ENCODE measurements at places on chromosomes 16 and 17. TPM values are rescaled to one million over a fixed set of nuclear protein-coding genes. Genes with fewer than 3 reads are reported as not detected.

Gene KRT33B
- not detected for total RNA-seq

Gene ZG16
- not detected for total RNA-seq

Gene ZNF768
- total RNA-seq: 25.8 TPM

- DNase-seq: no peak
- H3K27ac ChIP-seq: no peak overlapping the region
- H3K4me1 ChIP-seq: no peaks in the 10 kb centered on the region
- H3K36me3 ChIP-seq: no peaks in the 10 kb centered on the region
- no peaks in the 10 kb centered on the region for H3K27me3 ChIP-seq
These were observed 43.3 kb downstream of the MGAT5B start for GRCh38 chr17:76911299-76912017.

- peaks cover 27% of the 10 kb centered on the region for H3K27me3 ChIP-seq
- no peak for DNase-seq
- no peaks in the 10 kb centered on the region for H3K36me3 ChIP-seq
- H3K27ac ChIP-seq: no peak overlapping the region
These were observed 12.9 kb downstream of the P2RX5 start for GRCh38 chr17:3683054-3683511.

Measured in upper lobe of right lung (tissue), 1 donor.